ENCODE measurements at places on chromosomes 4 and X.

DNA sequence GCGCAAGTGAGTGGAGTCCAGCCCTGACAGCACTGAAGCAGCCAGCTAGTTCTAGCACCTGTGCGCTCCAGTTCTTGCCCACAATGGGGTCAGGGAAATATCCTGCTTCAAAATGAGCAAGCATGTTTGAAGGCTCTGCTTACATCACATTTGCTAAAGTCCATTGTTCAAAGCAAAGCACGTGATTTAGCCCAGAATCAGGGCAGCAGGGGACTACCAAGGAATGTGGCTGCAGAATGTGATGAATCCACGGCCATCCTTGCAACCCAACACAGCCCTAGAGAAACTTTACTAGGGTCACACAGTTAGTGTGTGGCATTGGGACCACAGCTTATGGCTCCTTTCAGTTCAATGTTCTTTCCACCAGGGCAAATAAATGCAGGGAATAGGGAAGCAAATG lies 47.3 kb upstream of the SMIM31 start:
- no peak for DNase-seq

DNA sequence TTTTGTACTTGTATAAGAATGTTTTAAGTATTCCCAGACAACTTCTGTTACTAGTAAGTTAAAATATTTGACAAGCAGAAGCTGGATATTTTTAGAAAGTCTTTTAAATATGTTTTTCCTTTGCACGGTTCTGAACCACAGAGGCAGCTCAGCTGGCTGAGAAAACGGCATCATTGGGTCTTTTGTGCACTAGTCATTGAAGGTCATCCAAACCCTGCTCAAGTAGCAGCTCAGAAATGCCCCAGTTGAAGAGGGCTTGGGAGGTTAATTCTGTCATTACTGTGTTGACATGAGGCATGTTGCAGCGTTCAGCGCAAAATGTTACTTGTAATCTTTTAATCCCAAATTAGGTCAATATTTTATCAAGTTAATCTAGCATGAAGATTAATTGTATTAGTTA lies 383.7 kb upstream of the FAM241A start:
- no peak for DNase-seq

GRCh38 chrX:150831863-150832262 lies 66.6 kb downstream of the CD99L2 start:
- DNase-seq: no peak

GRCh38 chr4:26785810-26786209 lies 74.8 kb upstream of the STIM2 start:
- no peak for DNase-seq

DNA sequence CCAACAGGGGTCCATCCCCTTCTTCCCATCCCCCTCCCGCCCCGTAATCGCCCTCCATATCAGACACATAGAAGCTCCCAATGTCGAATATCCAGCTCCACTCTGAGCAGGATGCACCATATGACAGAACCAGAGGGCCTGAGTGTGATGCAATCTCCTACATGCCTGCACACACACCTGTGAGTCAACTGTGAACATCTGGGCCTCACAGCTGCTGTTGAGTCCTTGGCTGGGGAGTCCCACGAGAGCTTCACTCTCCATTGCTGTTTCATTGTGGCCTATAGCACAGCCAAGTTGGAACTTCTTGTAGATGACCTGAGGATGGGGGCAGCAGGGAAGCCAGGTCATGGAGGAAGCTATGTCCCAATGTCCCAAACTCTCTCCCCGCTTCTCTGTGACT lies 8.2 kb downstream of the SLC38A5 start:
- DNase-seq: no peak

- no peak for DNase-seq
Measured at GRCh38 chr4:24888475-24889344, 24.1 kb downstream of the CCDC149 start.

- no peak for DNase-seq
Measured at GRCh38 chr4:102216666-102217065, 128.6 kb downstream of the SLC39A8 start.

- DNase-seq: no peak
Measured at GRCh38 chr4:66577922-66578321, 907.6 kb upstream of the EPHA5 start.

- peak; percentile 0 for DNase-seq
Measured at GRCh38 chr4:63728480-63729177, 680.6 kb downstream of the TECRL start.

DNA sequence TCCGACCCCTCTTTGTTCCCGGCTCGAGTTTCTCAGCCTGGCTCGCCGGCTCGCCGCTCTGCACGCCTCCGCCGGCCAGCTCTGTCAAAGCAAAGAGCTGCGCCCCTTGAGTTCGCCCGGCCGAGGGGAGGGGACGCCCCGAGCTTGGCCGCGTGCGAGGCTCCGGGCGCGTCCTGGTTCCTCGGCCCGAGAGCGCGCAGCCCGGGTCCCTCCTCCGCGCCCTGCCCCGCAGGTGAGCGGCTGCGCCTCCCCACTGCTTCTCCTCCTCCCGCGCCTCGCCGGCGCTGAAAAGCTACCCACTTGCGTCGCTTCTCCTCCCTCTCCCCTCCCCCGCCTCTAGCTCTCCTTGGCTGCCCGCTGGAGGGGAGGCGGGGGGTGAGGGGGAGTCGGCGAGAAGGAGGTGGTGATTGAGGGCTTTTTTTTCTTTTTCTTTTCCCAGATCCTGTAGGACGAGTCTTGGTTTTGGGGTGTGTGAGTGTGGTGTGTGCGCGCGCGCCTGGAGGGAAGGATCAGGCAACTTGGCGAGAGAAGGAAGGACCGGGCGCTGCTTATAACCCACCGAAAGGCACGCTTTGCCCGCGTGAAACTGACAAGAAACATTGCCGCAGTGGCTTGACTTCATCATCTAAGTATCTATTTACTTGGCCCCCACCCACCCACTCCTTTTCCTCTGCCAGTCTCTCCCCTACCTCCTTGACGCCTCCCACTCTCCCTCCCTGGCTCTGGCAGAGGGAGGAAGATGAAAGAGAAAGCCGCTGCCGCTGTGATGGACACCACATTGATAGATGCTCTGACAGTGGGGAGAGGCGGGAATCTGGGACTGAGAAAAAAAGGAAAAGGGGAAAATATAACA lies at the start of gene LEF1:
Gene LEF1, minus strand, starts transcription at position 262 of the 853 bp plus-strand sequence. CDS start 1,165 bp downstream, outside the sequence.
- DNase-seq: peak; percentile 45

GRCh38 chr4:158208963-158209640 lies 1.2 kb upstream of the TMEM144 start:
- peak; percentile 5 for DNase-seq

GRCh38 chr4:126779001-126779400 lies 853.8 kb upstream of the INTU start:
- peak; percentile 19 for DNase-seq

DNA sequence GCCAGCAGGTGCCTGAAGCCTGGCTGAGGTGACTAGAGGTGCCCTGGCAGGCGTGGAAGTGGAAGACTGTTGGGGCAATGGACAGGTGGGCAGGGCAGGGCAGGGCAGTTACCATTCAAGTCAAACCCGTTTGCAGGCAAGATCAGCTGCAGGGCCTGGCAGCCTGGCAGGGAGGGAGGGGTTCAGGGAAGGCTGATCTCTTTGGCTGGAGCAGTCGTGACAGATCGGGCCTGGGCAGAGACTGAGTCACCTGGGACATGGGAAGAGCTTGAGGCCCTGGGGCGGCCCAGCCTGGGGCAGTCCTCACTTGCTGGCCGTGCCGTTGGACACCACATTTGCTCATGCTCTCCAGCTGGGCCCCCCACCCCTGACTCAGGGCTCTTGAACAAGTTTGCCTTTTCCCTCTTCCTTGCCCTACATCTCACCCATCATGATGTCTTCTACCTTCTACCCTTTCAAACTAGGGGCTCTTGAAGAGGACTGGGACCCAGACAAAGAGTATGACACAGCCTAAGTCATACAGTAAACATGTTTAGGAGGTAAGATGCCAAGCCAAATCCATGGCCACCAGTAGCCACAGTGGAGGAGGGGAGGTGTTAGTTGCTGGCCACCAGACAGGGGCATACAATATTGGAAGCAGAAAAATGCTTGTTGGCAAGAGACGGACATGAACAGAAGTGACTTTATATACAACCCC lies 2.0 kb upstream of the ZNF185 start:
- DNase-seq: no peak

DNA sequence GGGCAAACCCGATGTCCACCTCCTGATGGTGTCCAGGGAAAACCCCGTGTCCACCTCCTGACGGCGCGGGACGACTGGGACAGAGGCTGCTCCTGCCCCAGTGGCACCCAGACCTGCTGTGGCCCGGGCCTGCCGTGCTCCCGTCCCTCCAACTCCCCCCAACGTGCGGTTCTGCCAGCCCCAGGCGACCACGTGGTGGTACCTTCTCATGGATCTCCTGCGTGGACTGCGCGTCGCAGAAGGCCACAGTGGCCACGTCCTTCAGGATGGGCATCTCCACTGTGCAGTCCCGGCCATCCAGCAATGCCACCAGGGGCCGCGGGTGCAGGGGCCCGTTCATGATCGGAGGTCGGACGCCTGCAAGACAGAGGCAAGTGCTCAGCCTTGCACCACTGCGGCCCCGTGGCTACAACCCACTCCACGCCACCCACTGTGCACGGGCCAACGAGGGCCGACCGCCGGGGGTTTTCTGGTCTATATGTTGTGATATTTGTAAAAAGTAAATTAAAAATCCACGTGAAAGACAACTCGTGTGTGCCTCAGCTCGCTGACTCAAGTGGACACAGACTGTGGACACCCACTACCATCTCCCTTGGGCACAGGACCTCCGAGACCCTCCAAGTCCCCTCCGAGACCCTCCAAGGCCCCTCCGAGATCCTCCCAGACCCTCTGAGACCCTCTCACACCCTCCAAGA lies 10.8 kb downstream of the CTBP1 start:
- DNase-seq: no peak
